HCT116 (cell line): ENCODE measurements at places on chromosomes 2 and 18.

DNA sequence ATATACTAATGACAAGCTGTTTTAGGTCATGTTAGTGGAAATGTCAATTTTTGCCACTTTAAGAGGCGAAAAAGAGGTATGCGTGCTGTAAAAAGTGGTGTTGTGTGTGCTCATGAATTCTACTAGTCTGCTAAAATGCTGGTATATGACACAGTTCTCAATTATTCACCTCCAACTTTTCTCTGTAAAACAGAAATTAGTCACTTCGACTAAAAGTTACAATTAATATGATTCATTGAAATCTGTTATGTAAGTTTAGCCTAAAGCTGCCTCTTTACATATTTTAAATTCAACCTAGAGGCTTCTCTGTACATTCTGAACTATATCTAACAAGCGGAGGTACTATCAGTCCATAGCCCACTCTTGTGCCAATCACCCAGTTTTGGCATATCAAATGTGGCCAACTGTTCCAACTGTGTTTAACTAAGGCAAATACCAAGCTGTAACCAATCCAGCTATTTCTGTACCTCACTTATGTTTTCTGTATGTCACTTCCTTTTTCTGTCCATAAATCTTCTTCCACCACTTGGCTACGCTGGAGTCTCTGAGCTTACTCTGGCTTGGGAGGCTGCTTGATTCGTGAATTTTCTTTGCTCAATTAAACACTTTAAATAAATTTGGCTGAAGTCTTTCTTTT, 20.8 kb downstream of the BAZ2B start:
- no peak for DNase-seq

GRCh38 chr2:56185582-56186046, 1.8 kb downstream of the CCDC85A start:
- DNase-seq: no peak

- no peak for DNase-seq
These were observed 96.6 kb downstream of the TXNL1 start for GRCh38 chr18:56541793-56542192.

DNA sequence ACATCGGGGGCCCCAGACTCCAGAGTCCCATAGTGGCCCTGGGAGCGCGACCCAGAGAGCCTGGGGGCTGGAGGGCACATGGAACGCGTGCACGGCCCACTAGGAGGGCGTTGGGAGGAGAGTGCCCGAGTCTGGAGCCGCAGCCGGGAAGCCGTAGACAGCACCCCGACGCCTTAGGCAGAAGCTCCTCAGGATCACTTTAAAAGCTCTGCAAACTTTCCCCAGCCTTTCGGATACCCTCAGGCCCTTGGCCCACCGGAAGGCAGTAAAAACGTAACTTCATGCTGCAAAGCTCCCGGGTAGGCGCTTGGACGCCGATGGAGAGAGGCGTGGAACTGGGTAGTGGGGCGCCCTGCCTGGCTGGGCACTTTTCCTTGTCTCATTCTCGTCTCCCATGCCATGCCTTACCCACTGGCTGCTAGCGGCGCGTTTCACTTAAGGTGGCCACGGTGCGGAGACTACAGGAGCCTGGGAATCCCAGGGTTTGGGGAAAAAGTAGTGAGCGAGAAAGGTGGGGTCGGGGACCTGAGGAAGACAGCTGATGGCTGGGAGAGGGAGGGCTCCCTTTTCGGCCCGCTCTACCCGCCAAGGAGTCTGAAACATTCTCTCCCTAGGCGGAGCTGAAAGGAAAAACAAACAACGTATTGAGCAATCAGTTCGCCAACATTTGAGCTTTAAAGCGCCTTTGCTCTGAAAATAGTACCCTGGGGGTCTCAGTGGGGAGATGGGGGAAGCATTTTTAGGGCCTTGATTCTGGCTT, 141.8 kb downstream of the MEIS1 start:
- DNase-seq: no peak

- DNase-seq: no peak
These were observed 1277.0 kb upstream of the SLC39A10 start for GRCh38 chr2:194380011-194380410.

DNA sequence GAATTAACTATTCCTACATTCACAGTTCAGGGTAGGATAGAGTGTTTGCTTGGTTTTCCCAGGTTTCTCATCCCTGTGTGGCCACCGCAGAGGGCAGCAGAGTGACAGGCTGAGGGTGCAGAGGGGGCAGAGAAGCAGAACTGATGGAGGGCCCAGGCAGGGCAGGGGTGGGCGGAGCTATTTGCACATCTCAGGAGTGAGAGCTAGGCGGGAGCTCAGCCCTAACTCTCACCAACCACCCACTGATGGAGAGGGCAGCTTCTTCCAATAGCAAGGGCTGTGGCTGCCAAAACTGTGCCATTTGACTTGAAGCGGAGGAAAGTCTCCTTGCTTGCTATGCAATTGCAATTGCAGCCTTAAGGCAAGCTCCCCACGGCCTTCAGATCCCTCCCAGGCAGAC, 12.0 kb upstream of the DARS1 start:
- no peak for DNase-seq

GRCh38 chr2:128315829-128316776, 2.6 kb downstream of the HS6ST1 start:
- no peak for DNase-seq

GRCh38 chr2:54581326-54582039, 125.4 kb downstream of the SPTBN1 start:
- DNase-seq: no peak

DNA sequence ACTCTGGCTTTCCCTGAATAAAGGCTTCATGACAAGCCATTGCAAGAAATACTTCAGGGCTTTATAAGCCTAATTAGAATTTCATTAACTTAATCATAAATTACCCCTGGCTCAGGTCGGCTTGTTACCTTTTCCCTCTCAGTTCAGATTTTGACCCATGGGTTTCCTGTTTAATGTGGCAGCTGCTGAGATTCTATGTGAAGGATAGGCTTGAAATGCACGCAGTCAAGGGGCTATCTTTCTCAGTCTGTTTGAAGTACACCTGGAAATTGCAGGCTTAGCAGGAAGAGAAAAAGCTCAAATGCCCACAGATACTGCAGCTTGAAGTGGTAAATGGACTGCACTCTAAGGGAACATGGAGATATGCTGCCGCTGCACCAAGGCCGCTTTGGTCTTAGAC, 49.4 kb downstream of the CAVIN2 start:
- no peak for DNase-seq

DNA sequence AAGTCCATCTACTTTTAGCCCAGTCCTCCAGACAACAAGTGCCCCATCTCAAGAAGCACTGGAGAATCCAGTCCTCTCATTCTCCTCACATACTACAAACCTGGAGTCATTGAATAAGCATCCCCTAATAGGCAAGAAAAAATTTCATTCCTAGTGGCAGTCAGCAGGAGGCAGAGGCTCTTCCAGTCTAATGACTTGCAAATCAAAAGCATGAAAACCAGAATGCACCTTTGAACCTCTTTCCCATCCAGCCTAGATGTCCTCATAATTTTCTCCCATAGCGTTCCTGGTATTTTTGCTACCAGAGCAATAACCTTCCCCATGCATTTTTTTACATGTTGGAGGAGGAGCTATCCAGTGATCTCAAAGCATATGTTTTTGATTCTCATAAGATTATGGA, 252.6 kb downstream of the TTC32 start:
- DNase-seq: no peak
